Activated naive CD8-positive, alpha-beta T cell treated with anti-CD3 and anti-CD28 coated beads for 36 hours (primary cell): ENCODE measurements at places on chromosomes 12 and 14.

DNA sequence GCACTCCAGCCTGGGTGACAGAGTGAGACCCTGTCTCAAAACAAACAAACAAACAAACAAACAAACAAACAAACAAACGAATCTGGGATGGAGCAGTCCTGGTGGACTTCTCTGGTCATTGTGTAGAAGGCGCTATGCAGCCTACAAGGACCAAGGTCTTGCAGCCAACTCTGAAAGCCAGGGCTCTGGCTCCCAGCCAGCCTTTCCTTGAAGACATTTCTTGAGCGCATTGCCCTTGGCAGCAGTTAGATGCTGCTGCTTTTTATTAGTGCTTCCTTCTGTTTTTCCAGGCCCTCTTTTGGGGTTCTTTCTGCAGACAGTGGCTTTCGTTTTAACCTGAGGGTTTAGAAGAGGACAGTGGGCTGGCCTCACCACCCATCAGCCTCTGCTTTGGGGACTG lies 20.2 kb downstream of the CCDC177 start:
- no peak for DNase-seq

GRCh38 chr12:10454531-10454930 lies 1.4 kb upstream of the KLRC1 start:
- DNase-seq, result no peak

DNA sequence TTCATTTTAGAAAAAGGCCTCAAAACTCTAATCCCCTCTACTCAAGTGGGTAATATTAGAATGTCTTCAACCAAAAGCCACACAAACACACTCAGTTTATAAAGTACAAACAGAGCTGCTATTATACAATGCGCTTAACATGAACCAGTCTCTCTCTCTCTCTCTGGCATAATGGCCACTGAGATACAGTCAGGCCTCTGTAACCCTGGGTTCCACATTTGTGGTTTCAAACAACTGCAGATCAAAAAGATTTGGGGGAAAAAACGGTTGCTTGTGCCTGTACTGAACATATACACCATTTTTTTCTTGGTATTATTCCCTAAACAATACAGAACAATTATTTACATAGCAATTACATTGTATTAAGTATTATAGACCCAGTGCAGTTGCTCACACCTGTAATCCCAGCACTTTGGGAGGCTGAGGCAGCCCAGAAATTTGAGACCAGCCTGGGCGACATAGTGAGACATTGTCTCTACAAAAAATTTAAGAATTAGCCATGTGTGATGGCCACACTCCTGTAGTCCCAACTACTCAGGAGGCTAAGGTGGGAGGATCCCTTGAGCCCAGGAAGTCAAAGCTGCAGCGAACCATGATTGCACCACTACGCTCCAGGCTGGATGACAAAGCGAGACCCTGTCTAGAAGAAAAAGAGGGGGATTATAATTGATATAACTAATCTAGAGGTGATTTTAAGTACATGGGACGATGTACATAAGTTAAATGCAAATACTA lies 5.6 kb downstream of the SLC11A2 start:
- no peak for DNase-seq

- DNase-seq, result no peak
These were observed 207.7 kb downstream of the FUT8 start for GRCh38 chr14:65620195-65620594.

DNA sequence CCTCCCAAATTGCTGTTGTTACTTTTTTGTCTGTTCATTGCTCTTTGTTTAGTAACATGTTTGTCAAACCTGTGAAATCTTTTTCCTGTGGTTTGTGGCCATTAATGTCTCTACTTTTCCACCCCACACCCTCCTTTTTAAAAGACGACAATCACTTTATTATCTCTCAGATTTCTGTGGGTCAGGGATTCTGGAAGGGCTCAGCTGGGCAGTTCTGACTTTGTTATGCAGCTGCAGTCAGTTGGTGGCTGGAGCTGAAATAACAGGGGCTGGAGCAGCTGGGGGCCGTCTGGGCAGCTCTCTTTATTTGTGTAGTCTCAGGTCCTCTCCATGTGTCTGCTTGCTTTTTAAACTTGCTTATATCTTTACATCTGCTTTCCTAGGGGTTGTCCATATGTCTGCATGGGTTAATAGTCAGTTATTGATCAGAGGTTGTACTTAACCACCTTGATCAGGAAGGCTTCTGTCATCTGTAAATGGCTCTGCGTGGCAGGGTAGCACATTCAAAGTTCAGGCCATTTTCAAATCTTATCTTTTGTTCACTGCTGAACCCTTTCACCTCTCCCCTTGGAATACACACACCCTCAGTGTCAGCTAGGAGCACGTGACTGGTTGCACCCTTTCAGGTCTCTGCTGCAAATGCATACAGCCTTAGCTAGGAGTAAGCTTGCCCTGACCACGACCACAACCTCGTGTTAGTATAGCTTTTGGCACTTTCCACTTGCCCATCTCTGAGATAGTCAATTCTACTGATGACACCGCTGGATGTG lies 27.9 kb downstream of the BORCS5 start:
- DNase-seq, result peak; percentile 50

DNA sequence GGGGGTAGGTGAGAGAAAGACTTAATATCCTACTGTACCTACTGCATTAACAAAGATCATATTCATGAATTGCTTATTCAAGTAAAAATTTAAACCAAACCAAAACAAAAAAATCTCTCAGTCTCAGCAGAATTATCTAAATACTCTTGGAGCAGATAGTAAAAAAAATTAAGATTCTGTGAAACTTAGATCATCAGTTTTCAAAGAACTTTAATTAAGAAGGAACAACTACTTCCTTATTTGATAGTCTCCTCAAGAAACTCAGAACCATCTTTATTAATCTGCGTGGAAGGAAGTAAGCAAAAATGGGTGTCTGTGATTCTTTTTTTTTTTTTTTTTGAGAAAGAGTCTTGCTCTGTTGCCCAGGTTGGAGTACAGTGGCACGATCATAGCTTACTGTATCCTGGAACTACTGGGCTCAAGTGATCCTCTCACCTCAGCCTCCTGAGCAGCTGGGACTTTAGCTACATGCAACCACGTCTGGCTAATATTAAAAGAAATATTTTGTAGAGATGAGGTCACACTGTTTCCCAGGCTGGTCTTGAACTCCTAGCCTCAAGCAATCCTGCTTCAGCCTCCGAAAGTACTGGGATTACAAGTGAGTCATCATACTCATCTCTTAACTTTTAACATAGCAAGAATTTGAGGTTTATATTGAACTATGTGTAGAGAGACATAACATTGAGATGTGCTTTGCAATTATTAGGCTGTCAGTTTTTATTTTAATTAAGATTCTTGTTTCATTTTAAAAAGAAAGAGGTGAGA lies 37.4 kb downstream of the GAS2L3 start:
- DNase-seq, result no peak

DNA sequence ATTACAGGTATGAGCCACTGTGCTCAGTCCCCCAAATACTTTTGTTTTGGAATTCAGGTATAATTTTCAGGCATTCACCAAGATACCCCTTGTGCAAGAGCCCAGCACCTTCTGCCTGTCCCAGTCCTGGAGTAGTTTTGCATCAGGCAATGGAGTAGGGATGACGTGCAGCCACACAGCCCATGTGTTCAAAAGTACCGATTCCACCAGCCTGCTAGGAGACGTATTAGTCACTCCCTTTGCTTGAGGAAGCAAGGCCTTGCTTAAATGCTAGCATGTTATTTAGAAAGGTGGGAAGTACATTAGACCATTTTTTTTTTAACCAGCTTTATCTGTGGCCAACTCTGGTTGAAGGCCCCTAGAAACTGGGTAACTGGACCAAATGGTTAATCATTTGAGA lies 15.0 kb upstream of the GALNT16 start:
- no peak for DNase-seq

DNA sequence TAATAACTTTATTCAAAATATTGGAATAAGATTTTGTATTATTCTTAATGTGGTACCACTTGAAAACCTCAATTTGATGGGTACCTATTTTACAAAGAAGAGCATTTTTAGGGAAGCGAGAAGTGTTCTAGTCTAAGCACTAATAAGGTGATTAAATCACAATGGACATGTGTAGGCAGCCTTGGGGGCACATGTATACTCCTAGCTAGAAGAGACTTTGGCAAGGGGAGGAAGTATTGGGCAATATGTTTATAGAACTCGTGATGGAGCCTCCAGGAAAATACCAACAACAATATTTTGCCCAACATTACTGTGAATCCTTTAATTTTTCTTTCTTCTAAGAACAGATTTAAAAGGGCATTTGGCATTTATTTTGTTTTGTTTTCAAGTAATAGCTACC lies 280.3 kb downstream of the ADAMTS20 start:
- no peak for DNase-seq

GRCh38 chr14:89507521-89507920 lies 90.5 kb upstream of the FOXN3 start:
- DNase-seq, result no peak

DNA sequence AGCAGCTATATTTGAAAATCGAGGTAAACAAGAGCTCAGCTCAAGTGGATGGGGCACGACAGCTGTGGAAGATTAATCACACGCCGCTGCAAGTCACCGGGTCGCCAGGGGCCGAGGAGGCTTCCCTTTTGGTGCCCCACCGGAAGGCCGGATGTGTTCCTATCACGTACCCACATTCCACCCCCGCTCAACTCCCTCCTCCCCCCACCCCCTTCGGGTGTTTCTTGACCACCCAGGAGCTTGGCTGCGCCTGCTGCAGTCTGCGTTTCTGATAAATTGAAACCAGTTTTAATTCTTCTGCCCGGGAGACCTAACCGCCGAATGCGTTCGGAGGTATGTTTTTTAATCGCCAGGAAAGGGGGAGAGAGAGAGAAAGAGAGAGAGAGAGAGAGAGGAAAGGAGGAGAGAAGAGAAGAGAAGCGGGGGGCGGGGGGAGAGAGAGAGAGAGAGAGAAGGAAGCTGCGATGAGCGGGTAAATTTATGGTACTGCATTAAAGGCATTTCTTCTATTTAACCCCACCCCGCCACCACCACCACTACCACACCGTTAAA lies 1.8 kb downstream of the SLC8A3 start:
- peak; percentile 25 for DNase-seq

GRCh38 chr14:81363746-81364378 lies 36.3 kb downstream of the STON2 start:
- no peak for DNase-seq

DNA sequence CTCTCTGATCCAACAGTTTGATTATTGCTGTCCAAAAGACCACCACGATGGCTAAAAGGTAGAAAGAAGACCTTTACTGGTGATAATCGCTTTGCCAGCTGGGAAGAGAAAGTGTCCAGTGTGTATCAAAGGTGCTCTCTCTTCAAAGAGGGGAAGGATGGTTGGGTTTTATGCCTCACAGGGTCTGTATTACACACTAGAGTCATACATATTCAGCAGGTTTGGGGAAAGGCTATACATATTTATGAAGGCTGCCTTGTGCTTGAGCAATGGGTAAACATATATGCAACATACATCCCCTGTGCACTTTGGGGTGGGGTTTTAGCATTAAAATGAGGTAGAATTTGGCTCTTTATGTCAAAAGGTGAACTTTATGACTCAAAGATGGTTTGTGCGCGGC lies 18.2 kb downstream of the GPRC5D start:
- no peak for DNase-seq

- DNase-seq, result no peak
These were observed 15.9 kb downstream of the GALNT8 start for GRCh38 chr12:4736091-4736490.

DNA sequence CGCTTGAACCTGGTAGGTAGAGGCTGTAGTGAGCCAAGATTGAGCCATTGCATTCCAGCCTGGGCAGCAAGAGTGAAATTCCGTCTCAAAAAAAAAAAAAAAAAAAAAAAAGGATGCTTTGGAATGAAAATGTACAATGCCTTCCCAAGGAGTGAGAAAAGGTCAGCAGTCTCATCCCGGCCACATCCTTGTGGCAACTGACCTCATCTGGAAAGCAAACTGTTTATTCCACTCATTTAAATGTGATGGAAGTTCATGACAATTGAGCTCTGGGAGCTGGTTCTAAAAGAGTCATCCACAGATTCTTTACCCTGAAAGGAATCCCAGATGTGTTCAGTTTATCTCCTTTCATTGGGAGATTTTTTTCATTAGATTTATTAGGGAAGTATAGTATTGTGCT lies 19.4 kb upstream of the LIMA1 start:
- DNase-seq, result no peak

- DNase-seq, result no peak
These were observed 40.6 kb upstream of the GLIPR1 start for GRCh38 chr12:75439930-75440329.

GRCh38 chr14:105143451-105144025 lies 25.0 kb downstream of the JAG2 start:
- DNase-seq, result no peak

DNA sequence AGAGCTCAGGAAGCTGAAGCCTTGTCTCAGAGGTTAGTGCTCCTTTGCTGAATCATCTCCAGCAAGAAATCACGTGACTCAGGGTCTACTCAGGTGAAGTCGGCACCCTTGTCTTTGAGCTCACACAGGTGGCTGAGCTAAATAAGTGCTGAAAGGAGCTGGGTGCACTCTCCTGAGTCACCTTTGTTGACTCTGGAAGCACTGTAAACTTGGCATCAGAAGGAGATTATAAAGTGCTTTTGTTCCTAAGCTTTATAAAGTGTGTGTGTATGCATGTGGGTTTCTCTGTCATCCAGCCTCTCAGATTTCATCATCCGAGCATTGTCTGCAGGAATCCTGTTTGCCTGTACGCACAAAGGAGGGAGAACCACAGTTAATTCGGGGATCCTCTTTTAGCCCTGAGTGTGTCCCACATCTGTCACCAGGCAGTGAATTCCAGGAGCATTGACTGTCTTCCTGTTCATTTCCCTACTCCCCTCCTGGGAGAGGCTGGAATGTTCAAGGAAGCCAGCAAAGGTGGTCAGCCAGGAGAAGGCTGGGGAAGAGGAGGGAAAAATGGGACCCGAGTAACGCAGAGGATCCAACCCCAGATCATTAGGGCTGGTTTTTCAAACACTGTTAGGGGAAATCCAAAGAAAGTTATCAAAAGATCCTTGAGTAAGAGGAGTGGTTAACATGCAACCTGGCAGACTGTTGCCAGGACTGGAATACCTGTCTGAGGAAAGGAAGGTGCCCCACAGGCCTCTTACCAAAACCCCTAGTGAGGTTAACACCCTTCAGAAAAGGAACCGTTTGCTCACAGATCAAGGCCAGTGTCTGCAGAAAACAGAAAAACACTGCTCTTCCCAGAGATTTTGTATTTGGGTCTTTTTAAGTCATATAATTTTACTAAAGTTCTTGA lies 157.5 kb upstream of the HIF1A start:
- DNase-seq, result no peak

GRCh38 chr12:107484230-107484629 lies 201.4 kb upstream of the PWP1 start:
- DNase-seq, result no peak

DNA sequence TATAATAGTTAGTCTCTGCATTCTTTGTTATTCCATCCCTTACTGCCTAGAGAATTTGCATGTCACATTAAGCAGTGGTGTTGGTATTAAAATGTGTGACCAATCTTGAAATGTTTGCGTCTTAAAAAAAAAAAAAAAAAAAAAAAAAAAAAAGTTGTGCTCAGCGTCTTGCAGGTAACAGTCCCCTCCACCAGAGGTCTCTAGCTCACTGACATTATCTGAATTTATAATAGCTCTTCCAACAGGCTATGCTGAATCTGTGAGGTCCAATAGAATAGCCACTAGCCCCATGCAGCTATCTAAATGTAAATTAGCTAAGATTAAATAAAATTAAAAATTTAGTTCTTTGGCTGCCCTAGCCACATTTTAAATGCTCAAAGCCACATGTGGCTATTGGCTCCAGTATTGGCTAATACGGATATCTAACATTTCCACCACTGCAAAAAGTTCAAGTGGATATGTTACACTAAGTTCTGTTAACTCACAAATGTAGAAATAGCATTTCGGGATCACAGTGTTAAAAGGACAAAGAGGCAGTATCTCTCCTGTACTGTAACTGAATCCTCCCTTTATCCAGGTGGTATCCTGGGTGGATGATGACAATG lies 28.7 kb downstream of the NKX2-8 start:
- DNase-seq, result no peak
